ENCODE measurements at places on chromosomes 7 and 10. TPM values are rescaled to one million over a fixed set of nuclear protein-coding genes. Genes with fewer than 3 reads are reported as not detected.

The TYW1B gene
- total RNA-seq, result 3.4 TPM

The THSD7A gene
- 0.49 TPM for total RNA-seq

The WEE2 gene
- not detected for total RNA-seq

The CYP17A1 gene
- not detected for total RNA-seq

The ANKRD30A gene
- total RNA-seq, result not detected

The FBXL13 gene
- 0.73 TPM for total RNA-seq

The HNRNPH3 gene
- 12.5 TPM for total RNA-seq

The ERVW-1 gene
- total RNA-seq, result not detected

The GNAT3 gene
- total RNA-seq, result not detected

The ADRA2A gene
- 2.9 TPM for total RNA-seq

The AGAP5 gene
- 3.4 TPM for total RNA-seq

The DNA2 gene
- 3.4 TPM for total RNA-seq

The SNX8 gene
- 27.2 TPM for total RNA-seq

The P4HA1 gene
- total RNA-seq, result 181 TPM

The SDK1 gene
- 0.24 TPM for total RNA-seq

The CUX1 gene
- total RNA-seq, result 22.6 TPM

The SP4 gene
- total RNA-seq, result 4.7 TPM

The AKR1D1 gene
- not detected for total RNA-seq

The MYL7 gene
- total RNA-seq, result not detected

The DNAJC1 gene
- total RNA-seq, result 29.5 TPM

The PIK3CG gene
- not detected for total RNA-seq

The AKR1C4 gene
- total RNA-seq, result not detected

The KLLN gene
- total RNA-seq, result 0.97 TPM

The DKK1 gene
- 11.9 TPM for total RNA-seq

The CALML3 gene
- 0.12 TPM for total RNA-seq

The FKBP6 gene
- total RNA-seq, result not detected

The MMP21 gene
- total RNA-seq, result not detected

The RNLS gene
- total RNA-seq, result 20.8 TPM

The TMEM229A gene
- total RNA-seq, result not detected

The H2BK1 gene
- total RNA-seq, result not detected

The CYP2C19 gene
- total RNA-seq, result not detected

The RAPGEF5 gene
- total RNA-seq, result 0.49 TPM

The GPR15LG gene
- not detected for total RNA-seq

The OR2A12 gene
- total RNA-seq, result not detected

The NEBL gene
- total RNA-seq, result not detected

The NXPH1 gene
- total RNA-seq, result not detected

The OR9A2 gene
- total RNA-seq, result not detected

The ATOH7 gene
- not detected for total RNA-seq

The FAM131B gene
- total RNA-seq, result 1.3 TPM

The KLF6 gene
- total RNA-seq, result 70.4 TPM
